ENCODE measurements at places on chromosomes 1 and 21. TPM values are rescaled to one million over a fixed set of nuclear protein-coding genes. Genes with fewer than 3 reads are reported as not detected.

GRCh38 chr1:150159550-150159949 is 9.8 kb downstream of the PLEKHO1 start:
- peaks cover 93% of the 10 kb centered on the region for H3K4me1 ChIP-seq
- H3K27me3 ChIP-seq: no peaks in the 10 kb centered on the region
- no peak for DNase-seq
- no peak overlapping the region for H3K4me3 ChIP-seq

DNA sequence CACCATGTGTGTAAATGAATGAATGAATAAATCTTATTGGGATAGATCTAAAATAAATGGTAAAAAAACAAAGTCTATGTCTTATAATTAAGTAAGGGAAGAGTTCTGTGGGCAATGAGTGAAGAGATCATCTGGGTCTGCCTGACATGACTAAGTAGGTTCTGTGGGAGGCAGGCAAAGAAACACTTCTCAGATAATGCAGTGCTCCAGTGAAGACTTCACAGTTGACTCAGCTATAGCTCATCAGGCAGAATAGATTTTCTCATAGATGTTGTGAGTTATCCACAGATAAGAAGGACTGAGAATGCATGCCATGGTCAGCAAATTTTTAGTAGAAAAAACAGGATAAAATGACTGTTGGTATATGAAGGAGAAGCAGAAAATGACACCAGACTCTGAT is 12.4 kb downstream of the KRTAP22-2 start:
- no peak overlapping the region for H3K27ac ChIP-seq
- H3K27me3 ChIP-seq: no peaks in the 10 kb centered on the region
- DNase-seq: no peak
- no peaks in the 10 kb centered on the region for H3K36me3 ChIP-seq
- no peak overlapping the region for H3K4me3 ChIP-seq
- H3K4me1 ChIP-seq: no peaks in the 10 kb centered on the region

- H3K27me3 ChIP-seq: no peaks in the 10 kb centered on the region
- no peak for DNase-seq
- no peaks in the 10 kb centered on the region for H3K36me3 ChIP-seq
- H3K4me1 ChIP-seq: peaks cover 1% of the 10 kb centered on the region
- no peak overlapping the region for H3K4me3 ChIP-seq
Measured at GRCh38 chr1:1899266-1899966, 8.5 kb upstream of the GNB1 start.

DNA sequence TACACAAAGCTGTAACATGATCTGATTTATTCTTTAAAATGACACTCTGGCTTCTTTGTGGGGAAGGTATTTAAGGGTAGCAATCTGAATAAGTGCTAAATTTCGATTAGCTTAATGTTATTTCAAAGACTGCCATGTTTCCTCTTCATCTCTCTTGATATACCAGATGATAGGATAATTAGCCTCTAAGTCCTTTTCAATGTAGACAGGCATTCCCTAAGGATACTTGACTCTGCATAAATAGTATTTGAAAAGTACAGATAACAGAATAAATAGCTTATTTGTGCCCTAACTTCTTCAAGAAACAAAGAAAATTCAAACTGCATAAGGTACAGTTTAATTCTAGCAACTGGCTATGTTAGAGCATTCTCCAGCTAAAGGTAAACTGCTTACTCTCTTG is 46.2 kb downstream of the ARHGAP29 start:
- H3K4me3 ChIP-seq: no peak overlapping the region
- no peak for DNase-seq
- H3K4me1 ChIP-seq: no peaks in the 10 kb centered on the region
- H3K36me3 ChIP-seq: no peaks in the 10 kb centered on the region
- no peak overlapping the region for H3K27ac ChIP-seq
- H3K27me3 ChIP-seq: no peaks in the 10 kb centered on the region

- H3K27ac ChIP-seq: no peak overlapping the region
- DNase-seq: no peak
- no peak overlapping the region for H3K4me3 ChIP-seq
- peaks cover 8% of the 10 kb centered on the region for H3K27me3 ChIP-seq
Measured at GRCh38 chr21:43313221-43313938, 113.6 kb downstream of the SIK1 start.

DNA sequence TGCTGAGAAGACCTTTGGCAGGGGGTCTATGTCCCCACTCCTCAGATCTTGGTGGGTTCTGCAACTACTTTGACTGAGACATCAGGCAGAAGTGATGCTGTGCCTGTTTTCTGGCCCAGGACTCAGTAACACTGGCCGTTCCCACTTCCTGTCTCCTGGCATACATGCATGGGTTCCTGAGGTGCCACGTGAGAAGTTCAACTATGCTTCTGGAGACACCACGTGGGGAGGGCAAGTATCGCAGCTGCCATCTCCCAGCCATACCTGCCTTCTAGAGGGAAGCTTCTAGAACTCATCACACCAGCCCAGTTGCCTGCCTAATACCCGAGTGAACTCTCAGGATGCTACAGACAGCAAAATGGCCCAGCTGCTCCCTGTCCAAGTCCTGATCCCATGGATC is 65.8 kb downstream of the TRABD2B start:
- no peaks in the 10 kb centered on the region for H3K4me1 ChIP-seq
- DNase-seq: no peak
- no peaks in the 10 kb centered on the region for H3K27me3 ChIP-seq

DNA sequence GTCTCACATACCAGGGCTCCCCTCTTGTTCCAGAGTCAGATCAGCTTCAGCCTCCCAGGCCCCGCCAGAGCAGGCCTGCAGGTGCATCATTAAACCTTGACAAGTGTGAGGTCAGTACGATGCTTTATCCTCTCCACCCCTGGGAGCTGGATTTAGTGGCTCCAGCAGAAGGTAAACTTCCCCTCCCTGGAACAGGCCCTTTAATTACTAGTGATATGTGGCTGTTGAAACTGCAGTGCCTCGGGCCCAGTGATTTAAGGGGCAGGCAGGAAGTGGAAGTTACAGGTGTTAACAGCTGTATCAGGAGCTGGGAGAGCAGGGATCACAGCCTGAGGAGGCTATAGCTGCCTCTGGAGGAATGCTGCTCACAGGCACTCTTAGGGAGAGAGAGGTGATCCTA is 132.4 kb upstream of the KLHDC7A start:
- no peaks in the 10 kb centered on the region for H3K36me3 ChIP-seq
- DNase-seq: no peak
- H3K27ac ChIP-seq: no peak overlapping the region
- H3K4me3 ChIP-seq: no peak overlapping the region
- no peaks in the 10 kb centered on the region for H3K4me1 ChIP-seq

DNA sequence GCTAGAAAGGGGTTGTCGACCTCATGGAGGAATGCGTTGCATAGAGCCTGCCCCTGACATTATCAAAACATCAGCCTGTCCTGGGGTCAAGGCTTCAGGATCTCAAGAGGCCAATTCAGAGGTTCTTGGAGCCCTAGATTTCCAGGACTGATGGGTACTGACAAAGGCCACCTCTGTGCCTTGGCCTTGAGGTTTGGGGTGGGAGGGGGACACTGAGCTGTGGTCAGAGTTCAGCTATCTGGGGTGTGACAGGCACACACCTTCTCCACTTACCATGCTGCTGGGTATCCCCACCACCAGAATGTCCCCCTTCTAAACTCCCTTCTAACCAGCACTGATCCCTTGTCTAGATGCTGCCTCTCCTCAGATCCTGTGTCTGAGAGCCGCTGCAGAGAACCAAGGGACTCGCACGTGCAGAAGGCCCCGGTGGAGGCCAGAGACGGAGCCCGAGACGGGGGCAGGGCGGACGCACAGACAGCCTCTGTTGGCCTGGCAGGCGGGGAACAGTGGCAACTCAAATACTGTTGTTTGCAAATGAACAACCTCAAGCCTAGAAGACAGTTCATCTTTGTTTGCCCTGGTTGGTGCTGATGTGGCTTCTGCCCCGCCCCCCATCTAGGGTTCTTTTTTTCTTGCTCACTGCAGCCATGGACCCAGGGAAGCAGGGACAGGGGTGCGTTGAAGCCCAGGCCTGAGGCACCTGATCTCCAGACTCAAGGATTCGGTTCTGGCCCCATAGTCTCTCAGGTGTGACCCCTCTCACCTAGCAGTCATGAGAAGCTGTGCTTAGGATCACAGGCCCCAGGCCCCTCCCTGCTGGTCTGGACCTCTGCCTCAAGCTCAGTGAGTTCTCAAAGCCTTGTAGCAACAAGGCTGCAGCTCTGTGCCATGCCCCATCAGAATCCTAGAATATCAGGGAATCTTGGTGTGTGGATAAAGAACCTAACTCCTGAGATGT is 28.1 kb upstream of the CSF1 start:
- no peak for DNase-seq
- no peaks in the 10 kb centered on the region for H3K27me3 ChIP-seq
- H3K36me3 ChIP-seq: no peaks in the 10 kb centered on the region
- H3K4me1 ChIP-seq: peaks cover 50% of the 10 kb centered on the region
- no peak overlapping the region for H3K27ac ChIP-seq
- no peak overlapping the region for H3K4me3 ChIP-seq

DNA sequence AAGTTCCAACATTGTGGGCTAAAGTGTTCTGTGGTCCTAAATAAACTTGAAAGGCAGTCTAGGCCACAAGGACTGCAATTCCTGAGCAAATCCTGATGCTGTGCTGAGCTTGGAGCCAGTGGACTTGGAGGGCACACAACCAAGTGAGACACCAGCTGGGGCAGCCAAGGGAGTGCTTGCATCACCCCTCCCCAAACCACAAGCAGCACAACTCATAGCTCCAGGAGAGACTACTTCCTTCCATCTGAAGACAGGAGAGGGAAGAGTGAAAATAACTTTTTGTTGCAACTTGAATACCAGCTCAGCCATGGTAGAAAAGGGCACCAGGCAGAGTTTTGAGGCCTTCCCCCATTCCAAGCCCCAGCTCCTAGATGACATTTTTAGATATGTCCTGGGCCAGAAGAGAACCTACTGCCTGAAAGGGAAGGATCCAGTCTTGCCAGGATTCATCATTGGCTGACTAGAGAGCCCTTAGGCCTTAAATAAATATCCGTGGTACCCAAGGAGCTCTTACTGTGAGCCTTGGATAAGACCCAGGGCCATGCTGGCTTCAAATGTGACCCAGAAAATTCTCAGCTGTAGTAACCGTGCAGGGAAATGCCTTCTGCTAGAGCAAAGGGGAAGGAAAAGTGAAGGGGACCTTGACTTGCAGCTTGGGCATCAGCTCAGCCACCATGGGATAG is 35.4 kb upstream of the LRRC8B start:
- H3K4me1 ChIP-seq: peaks cover 17% of the 10 kb centered on the region
- no peak overlapping the region for H3K27ac ChIP-seq
- no peaks in the 10 kb centered on the region for H3K27me3 ChIP-seq

GRCh38 chr1:82867781-82868180 is 1067.0 kb downstream of the ADGRL2 start:
- no peak for DNase-seq
- no peaks in the 10 kb centered on the region for H3K36me3 ChIP-seq
- no peaks in the 10 kb centered on the region for H3K27me3 ChIP-seq

DNA sequence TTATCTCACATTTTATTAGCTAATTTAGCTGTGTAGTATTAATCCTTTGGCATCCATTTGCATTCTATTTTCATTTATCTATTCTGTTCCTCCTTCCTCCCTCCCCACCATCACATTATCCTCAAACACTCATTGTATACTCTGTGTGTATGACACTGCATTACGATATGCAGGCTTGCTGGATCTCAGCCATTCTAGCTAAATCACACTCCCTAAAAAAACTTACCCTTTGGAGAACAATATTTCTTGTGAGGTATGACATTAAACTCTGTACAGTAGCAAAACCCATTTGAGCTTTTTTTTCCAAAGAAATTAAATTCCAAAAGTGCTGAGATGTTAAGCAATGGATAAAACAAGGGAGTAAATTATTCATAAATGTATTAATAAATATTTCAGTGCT is 11.4 kb upstream of the RAB3GAP2 start:
- no peaks in the 10 kb centered on the region for H3K4me1 ChIP-seq
- no peaks in the 10 kb centered on the region for H3K27me3 ChIP-seq
- no peak overlapping the region for H3K27ac ChIP-seq

GRCh38 chr1:36253161-36253862 is 29.1 kb downstream of the THRAP3 start:
- no peak overlapping the region for H3K27ac ChIP-seq
- DNase-seq: no peak
- no peaks in the 10 kb centered on the region for H3K36me3 ChIP-seq
- peaks cover 84% of the 10 kb centered on the region for H3K4me1 ChIP-seq
- no peaks in the 10 kb centered on the region for H3K27me3 ChIP-seq

DNA sequence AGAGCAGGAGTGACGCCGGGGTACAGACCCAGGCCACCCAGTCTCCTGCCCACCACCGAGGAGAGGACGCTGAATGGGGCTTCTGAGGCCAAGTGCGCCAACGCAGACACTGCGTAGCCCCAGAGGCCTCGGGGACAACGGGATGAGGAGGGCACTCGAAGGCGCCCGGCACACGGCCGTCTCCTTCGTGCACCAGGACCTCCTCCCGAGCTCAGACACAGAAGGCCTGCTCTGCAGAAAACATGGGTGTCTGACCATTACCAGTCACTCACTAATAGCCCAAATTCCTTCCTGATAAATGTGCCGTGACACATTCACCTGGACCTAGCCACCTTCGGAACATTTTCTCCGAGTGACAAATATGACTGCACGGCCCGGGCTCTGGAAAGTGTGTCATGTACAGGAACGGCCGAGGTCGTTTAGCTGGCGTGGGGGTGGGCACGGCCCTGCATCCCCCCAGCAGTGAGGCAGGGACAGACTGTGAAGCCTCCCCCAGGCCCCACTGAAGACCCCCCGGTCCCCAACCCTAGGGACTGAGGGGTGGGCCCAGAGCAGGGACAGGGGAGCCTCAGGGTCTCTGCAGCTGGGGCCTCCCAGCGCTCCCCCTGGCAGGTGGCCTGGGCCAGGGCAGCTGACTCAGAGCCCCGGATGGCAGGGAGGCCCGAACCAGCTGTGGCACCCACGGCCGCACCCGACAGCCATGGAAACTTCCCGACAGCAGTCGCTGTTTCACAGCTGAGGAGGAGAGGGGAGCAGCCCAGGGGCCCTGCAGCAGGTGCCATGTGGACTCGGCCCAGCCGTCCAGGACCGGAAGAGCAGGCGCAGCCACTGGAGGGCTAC is 16.7 kb upstream of the COL6A2 start:
- H3K27ac ChIP-seq: no peak overlapping the region
- no peaks in the 10 kb centered on the region for H3K27me3 ChIP-seq

GRCh38 chr1:42921769-42922168 is 36.9 kb downstream of the SLC2A1 start:
- H3K27ac ChIP-seq: no peak overlapping the region
- H3K4me3 ChIP-seq: no peak overlapping the region
- H3K36me3 ChIP-seq: peaks cover 6% of the 10 kb centered on the region
- peaks cover 7% of the 10 kb centered on the region for H3K4me1 ChIP-seq

Gene ERO1B
- polyA plus RNA-seq: 11.1 TPM

Gene LCE1D
- not detected for polyA plus RNA-seq

Gene MPL
- 1.4 TPM for polyA plus RNA-seq

Gene OTUD7B
- polyA plus RNA-seq: 20.4 TPM

Gene SGIP1
- 16.6 TPM for polyA plus RNA-seq

Gene RBM11
- 5.2 TPM for polyA plus RNA-seq

Gene NR1I3
- 1.3 TPM for polyA plus RNA-seq

Gene OR10J1
- 0.06 TPM for polyA plus RNA-seq

Gene OR2T29
- not detected for polyA plus RNA-seq

Gene SLC35D1
- 10.9 TPM for polyA plus RNA-seq

Gene UTS2
- 0.26 TPM for polyA plus RNA-seq

Gene BARHL2
- polyA plus RNA-seq: not detected
